IMR-90 (cell line): ENCODE measurements at places on chromosomes 1 and 21. TPM values are rescaled to one million over a fixed set of nuclear protein-coding genes. Genes with fewer than 3 reads are reported as not detected.

The MINDY1 gene
- 5.8 and 6.6 TPM in 2 replicates for total RNA-seq

DNA sequence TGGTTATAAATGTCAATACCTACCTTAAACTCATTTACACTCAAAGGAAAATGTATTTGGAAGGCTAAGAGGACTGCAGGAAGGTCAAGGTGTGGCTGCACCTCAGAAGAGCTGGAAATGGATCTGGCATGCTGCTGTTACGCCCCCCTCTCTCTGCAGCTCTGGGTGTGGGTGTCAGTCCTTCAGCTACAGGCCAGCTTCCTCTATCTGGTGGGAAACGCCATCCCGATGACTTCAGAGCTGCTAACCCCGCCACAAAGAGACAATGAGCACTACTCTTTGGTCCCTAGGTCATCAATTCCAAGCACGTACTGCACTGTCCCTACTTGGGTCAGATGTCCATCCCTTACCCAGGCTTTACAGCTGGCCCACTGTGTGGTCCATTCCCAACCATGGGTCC lies 74.2 kb downstream of the TEX35 start:
- no peak for DNase-seq

DNA sequence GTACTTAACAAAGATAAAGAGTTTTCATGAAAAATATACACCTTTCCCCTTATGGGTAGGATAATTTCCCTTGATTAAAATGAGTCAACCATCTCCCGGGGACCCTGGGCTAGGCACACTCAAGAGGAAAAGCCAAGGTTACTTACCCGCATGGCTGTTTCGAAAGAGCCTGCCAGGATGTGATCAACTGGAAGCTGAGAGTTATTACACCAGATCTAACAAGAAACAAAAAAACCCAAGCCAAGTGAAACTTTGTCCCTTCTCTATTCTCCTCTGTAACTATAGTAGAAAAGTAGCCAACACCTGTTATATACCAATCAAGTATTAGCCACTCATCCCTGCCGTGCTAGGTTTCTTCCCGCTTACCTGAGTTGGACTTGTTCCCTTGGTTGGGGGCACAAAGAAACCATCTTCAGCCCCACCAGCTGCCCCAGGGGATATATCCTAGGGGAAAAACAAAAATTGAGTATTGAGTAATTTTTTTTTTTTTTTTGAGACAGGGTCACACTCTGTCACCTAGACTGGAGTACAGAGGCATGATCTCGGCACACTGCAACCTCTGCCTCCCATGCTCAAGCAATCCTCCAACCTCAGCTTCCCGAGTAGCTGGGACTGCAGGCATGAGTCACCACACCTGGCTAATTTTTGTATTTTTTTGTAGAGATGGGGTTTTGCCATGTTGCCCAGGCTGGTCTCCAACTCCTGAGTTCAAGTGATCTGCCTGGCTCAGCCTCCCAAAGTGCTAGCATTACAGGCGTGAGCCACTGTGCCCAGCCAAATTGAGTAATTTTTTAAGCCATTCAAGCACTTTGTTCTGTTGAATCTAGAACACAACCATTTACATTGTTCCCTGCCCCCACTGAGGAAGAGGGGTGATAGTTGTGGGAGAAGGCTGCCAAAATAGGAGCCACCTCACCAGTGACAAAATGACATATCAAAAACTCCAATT lies 8.4 kb upstream of the PEX19 start:
- no peak for DNase-seq

DNA sequence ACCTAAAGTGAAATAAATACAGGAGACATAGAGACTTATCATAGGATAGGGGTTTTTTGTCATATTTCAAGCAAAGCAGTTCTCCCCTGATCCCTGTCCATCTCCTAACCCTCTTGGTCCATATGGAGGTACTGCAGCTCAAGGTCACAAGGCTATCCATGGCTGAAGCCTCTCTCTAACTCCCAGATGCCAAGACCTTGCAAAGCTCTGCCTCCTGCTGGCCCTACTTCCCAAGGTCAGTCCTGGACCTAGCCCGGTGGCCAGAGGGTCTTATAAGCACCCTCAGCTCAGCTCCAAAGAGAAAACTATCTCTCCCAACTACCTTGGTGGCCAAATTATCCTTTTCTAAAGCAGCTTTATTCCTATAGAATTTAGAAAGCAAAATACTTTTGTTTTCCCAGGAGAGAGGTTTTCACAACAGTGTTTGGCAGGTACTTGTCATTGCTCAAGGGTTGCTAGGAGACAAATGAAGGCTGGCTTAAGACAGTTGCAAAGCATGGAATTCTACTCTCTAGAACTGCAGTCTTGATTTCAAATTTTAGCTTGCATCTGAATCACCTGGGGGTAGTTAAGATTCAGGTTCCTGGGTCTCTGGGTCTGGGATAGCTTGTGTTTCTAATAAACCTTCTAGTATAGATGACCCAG lies 121.5 kb downstream of the XCL2 start:
- no peak for DNase-seq
